Activated T-cell treated with anti-CD3 and anti-CD28 coated beads for 1 hour (primary cell): ENCODE measurements at places on chromosomes 3 and 15.
A peak's percentile ranks its signal among the peaks of the same experiment; 100 is the strongest.

- DNase-seq, result peak; percentile 11
Measured at GRCh38 chr15:83446904-83447709, at the start of gene SH3GL3. Gene SH3GL3, plus strand, starts transcription at chr15:83447341. Its CDS starts 193 bp downstream, at chr15:83447534.

GRCh38 chr3:14152233-14152962, 26.0 kb downstream of the XPC start:
- no peak for DNase-seq

DNA sequence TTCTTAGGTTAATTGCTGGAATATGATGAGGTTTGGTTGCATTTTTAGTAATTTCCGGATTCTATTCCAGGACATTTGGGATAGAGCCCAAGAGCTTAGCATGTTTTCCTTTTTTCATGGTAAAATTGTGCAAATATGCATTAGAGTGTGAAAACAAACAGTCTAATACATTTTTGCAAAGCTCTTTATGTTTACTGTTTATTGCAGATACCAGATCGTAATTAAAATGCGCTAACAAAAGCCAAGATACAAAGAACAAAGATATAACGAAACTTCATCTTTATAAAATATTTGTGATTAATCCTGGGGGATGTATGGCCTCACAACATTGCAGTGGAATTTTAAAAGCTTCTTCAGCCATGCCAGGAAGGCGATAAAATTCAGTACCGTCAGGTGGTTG, 94.5 kb upstream of the TBC1D5 start:
- DNase-seq, result no peak

DNA sequence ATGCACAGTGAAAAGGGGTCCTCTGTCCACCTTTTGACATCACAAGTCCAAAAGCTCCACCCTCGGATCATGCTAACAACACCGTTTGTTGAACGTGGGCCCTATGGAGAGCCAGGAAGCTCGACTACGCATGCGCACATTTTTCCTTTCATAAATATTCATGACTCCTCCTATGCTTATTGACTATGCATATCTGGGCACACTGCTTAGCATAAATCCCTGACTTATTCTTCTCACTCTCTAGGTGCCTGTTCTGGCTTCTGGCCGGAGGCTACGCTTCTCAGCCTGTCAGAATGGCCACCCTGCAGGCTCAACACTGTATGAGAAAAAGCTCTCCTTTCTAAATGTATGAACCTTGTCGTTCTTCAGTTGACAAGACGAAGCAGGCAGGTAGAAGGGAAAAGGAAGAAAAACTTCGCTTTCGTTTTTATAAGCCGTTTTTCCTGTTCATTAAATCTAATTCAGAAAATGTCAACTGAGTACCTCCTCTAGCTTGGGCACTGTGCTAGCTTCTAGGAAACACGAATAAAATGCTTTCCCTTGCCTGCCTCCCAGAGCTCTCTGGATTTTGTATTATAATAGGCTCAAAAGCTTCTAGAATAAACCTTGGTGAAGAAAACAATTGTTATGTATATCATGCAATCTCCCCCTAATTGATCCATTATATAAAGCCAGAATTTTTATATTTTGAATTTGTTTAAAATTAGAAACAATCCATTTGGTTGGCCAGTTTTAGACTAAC, 207.7 kb downstream of the ATP10A start:
- no peak for DNase-seq

GRCh38 chr3:127652246-127652995, 20.3 kb upstream of the ABTB1 start:
- DNase-seq, result no peak

- no peak for DNase-seq
Measured at GRCh38 chr3:107523289-107523538, 452 bp downstream of the BBX start.

- DNase-seq, result no peak
Measured at GRCh38 chr3:34683851-34684250, 885.4 kb downstream of the PDCD6IP start.

GRCh38 chr15:43186003-43186353, 775 bp downstream of the CCNDBP1 start:
- DNase-seq, result no peak

DNA sequence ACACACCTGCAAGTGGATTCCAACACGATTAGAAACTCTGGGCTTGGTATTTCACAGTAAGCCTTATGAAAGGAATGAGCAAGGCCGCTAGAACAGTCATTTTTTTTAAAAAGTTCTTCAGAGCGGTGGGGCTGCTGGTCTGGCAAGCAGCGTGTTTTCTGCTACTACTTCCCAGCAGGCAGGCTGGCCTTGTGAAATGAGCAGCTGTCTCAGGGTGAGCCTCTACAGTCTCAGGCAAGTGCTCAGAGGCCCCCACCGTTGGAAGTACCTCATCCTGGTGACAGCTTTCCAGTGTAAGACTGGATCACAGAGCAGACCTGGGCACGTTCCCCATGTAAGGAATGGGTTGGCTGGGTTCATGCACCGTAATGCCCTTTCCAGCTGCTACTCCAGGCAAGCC, 119.2 kb downstream of the LRIG1 start:
- DNase-seq, result no peak

DNA sequence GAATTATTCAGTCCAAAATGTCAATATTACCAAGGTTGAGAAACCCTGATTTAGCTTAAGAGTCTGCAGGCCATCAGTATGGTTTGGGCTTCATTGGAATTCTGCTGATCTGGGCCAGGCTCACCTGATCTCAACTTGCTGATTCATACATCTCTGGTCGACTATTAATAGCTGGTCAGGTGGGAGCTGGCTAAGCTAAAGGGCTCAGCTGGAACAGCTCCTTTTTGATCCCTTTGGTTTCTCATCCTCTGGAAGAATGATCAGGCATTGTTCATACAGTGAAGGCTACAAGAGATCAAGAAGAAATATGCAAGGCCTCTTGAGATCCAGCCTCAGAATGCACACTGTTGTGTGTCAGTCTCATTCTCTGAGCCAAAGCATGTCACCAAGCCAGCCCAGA, 123.3 kb upstream of the MME start:
- DNase-seq, result no peak

GRCh38 chr3:149628957-149629670, 28.7 kb downstream of the WWTR1 start:
- DNase-seq, result no peak

- DNase-seq, result no peak
Measured at GRCh38 chr3:182268711-182269110, 524.6 kb upstream of the ATP11B start.

DNA sequence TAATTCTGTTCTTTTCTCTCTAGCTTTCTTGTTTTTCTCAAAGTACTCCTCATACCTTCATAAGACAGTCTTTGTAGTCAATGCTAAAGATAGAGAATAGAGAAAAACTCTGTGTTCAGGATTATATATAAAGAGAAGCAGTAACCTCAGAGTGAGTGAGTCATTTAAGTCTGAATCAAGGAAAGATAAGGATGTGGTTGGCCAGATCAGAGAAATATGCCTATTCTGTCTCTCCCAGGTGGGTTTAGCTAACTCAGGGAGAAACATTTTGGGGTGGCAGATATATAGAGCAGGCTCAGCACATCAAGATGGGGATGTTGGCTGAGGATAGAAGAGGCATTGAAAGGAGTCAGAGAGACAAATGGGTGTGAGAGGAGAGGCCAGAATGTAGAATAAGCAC, 31.4 kb downstream of the GTF2E1 start:
- DNase-seq, result no peak

GRCh38 chr15:82554849-82555248, 14.6 kb upstream of the RPS17 start:
- DNase-seq, result no peak

GRCh38 chr3:152222327-152222726, 46.4 kb upstream of the MBNL1 start:
- DNase-seq, result no peak

GRCh38 chr15:64490598-64491259, 30.4 kb downstream of the ZNF609 start:
- no peak for DNase-seq

DNA sequence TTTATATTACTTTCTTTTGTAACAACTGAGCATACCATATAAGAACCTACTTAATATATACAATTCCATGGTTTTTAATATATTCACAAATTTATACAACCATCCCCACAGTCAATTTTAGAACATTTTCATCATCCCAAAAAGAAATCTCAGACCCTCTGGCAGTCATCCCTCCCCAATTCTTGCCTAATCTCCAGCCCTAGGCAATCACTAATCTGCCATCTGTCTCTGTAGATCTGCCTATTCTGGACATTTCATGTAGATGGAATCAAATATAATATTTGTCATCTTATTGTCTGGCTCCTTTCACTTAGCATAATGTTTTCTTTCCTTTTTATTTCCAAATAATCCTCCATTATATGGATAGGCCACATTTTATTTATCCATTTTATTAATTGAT, 92.5 kb downstream of the LARS2 start:
- DNase-seq, result no peak

GRCh38 chr3:159897331-159898075, 91.1 kb upstream of the IL12A start:
- no peak for DNase-seq

- no peak for DNase-seq
Measured at GRCh38 chr15:33778852-33779251, 189.4 kb upstream of the CHRM5 start.

- DNase-seq, result peak; percentile 7
Measured at GRCh38 chr15:86231864-86232721, 152.4 kb downstream of the AGBL1 start.

DNA sequence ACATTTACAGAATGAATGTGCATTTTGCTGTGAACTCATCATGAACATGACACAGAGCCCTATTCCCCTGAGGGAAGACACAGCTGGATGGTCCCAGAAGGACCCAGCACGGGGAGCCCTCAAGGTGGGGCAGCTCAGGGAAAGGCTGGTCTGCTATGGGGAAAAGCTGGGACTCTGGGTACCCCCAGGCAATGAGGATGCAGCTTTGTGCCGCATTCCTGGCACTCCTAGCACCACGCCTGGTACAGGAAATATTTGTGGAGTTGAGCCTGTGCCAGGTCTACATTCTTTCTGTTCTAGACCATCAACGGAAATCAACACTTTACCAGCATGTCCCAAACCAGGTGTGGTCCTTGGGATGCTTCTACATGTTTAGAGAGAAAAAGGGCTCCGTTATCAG, 74.0 kb downstream of the SRGAP3 start:
- DNase-seq, result no peak

DNA sequence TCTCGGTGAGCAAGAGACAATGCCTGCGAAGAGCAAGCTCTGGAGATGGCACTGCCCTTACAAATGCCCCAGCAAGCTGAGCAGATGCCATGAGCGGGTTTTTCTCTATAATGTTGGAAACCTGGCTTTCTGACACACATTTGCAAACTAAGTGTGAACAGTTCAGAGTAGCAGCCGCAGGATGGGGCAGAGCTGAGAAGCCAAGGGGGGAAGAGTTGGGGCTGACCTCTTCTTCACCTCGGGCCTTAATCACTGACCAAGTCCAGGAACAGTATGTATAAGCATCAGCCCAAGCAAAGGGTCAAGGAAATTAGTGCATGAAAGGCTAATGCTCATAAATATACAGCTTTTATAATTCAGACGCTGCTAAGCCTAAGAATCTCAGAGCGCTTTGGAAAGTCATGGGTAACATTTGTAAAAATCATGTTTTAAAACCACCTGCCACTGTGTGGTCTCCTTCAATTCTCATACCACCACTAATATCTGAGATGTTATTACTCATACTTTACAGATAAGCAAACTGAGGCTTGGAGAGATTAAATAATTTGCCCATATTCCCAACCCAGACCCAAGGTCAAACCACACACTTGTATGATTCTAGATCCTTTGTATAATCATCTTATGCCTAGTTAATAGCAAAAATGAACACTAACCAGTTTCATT, 603.4 kb downstream of the FOXP1 start:
- no peak for DNase-seq

DNA sequence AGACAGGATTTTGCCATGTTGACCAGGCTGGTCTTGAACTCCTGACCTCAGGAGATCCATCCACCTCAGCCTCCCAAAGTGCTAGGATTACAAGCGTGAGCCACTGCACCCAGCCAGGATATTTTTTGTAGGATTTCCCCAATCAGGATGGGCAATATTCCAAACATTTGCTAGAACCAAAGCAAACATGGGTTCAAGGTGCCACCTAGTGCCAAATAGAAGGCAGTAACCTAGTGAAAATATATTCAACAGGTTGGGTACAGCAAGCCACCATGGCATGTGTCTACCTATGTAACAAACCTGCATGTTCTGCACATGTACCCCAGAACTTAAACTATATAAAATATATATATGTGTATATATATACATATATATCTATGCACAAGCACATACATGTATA, 185.9 kb upstream of the CADM2 start:
- DNase-seq, result no peak
